RCC 7860 (cell line): ENCODE measurements at places on chromosomes 3 and 15.

- DNase-seq, result no peak
These were observed 12.7 kb upstream of the MINDY4B start for GRCh38 chr3:150917951-150918350.

DNA sequence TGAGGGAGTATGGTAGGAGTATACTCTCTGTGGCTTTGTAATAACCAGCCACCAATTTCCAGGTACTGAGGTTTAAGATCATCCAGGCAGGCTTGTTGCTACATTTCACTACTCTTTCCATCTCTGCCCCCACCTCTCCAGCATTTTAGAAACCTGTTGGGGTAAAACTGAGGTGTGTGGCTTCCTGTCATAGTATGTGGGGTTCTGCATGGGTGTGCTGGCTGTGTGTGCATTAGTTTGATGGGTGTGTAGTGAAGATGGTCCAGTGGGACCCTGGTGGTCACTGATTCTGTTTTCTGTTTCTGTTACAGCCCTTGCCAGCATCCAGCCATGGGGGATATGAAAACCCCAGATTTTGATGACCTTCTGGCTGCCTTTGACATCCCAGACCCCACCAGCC lies 34.0 kb downstream of the ZNF592 start:
- no peak for DNase-seq

- DNase-seq, result no peak
These were observed 225.6 kb upstream of the UBE2E1 start for GRCh38 chr3:23580096-23580713.

- DNase-seq, result no peak
These were observed 157.7 kb upstream of the TGFBR2 start for GRCh38 chr3:30448450-30449289.
